ENCODE measurements at places on chromosomes 1 and 21. TPM values are rescaled to one million over a fixed set of nuclear protein-coding genes. Genes with fewer than 3 reads are reported as not detected.
A peak's percentile ranks its signal among the peaks of the same experiment; 100 is the strongest.

Gene DCST1
- total RNA-seq = not detected

Gene LAMB3
- 3.1 TPM for total RNA-seq

- no peaks in the 10 kb centered on the region for H3K4me1 ChIP-seq
- H3K27me3 ChIP-seq = no peaks in the 10 kb centered on the region
- H3K27ac ChIP-seq = no peak overlapping the region
Measured at GRCh38 chr1:219113261-219113660, 60.4 kb upstream of the LYPLAL1 start.

DNA sequence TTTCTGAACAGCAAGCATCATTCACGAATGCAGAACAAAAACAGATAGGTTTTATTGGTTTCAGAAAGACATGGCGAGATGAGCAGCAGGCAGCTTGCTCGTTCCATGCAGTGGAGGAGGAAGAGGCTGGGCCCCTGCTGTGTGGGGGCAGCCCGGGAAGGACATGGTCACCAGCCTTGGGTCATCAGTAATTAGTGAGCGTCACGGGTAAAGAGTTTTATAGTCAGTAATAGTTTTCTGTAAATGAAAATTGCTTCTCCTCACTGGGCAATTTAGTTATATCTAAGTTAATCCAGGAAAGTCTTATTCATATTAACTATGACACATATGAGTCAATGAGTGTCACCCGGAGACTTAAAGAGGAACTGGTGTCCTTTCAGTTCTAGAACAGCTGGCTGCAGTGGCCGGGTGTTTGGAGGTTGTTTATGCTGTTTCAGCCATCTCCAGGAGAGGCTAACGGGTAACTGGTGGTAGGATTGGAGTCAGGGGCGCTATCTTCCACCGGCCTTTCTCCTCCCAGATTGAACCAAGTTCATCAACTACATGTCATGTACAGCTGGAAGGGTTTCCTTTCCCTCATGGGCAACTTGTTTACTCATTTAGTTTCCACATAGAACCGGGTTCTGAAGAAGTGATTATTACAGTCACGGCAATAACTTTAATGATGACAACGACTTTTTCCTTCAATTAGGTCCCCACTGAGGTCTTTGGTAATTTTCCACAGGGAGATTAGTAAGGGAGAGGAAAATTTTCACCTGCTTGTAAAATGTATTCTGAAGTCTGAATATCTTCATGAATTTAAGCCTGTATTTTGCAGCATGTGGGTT is 34.6 kb upstream of the SLC45A1 start:
- peaks cover 25% of the 10 kb centered on the region for H3K27me3 ChIP-seq
- DNase-seq = peak; percentile 59
- no peak overlapping the region for H3K4me3 ChIP-seq
- peaks cover 19% of the 10 kb centered on the region for H3K4me1 ChIP-seq
- no peaks in the 10 kb centered on the region for H3K36me3 ChIP-seq

- H3K27ac ChIP-seq = no peak overlapping the region
- H3K36me3 ChIP-seq = no peaks in the 10 kb centered on the region
- no peak for DNase-seq
Measured at GRCh38 chr21:41678016-41678923, 88.6 kb downstream of the RIPK4 start.

- H3K27ac ChIP-seq = no peak overlapping the region
- no peak overlapping the region for H3K4me3 ChIP-seq
- H3K4me1 ChIP-seq = peaks cover 56% of the 10 kb centered on the region
- DNase-seq = no peak
- H3K36me3 ChIP-seq = no peaks in the 10 kb centered on the region
Measured at GRCh38 chr1:167623951-167624350, 6.1 kb upstream of the RCSD1 start.

GRCh38 chr1:99250728-99251127 is 13.6 kb upstream of the PLPPR4 start:
- no peaks in the 10 kb centered on the region for H3K4me1 ChIP-seq
- peaks cover 4% of the 10 kb centered on the region for H3K27me3 ChIP-seq
- H3K27ac ChIP-seq = no peak overlapping the region
- H3K4me3 ChIP-seq = no peak overlapping the region
- no peak for DNase-seq
- H3K36me3 ChIP-seq = no peaks in the 10 kb centered on the region

Data from activated CD4-positive, alpha-beta T cell treated with anti-CD3 and anti-CD28 coated beads for 36 hours (primary cell).